ENCODE measurements at places on chromosomes 11 and 22. TPM values are rescaled to one million over a fixed set of nuclear protein-coding genes. Genes with fewer than 3 reads are reported as not detected.

SLCO2B1 gene
- not detected for total RNA-seq

HEPN1 gene
- total RNA-seq: not detected

GRCh38 chr11:78397398-78397797, 20.2 kb downstream of the GAB2 start:
- DNase-seq: no peak

OR51I1 gene
- total RNA-seq: not detected

ANO9 gene
- not detected for total RNA-seq

DNA sequence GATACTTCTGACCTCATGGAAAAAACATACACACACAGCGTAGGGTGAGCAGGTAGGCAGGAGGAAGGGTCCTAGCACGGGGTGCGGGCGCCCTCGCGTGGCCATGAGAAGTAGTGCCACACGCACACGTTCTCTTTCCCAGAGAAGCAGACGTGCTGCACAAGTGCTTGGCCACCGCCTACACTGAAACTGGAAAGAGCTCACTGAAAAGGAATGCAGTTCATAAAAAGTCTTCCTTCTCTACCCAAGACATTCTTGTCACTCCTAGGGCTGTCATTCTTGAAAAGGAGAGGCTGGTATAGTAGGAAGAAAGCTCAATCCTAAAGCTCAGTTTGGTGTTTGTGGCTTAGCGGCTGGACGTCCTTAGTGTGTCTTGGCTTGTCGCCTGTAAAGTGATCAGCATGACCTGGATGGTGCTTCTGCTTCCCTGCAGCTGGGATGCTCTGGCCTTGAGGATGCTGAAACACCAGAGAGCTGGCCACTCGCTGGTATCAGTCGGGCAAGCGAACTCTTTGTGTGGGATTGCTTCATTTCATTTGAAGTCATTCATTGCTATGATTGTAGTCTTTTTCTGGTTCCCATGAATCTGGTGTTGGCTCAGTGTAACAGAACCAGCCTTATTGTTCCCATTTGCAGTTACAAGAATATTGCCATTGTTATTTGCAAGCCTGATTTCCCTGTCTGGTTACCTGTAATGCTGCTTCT, 303.8 kb downstream of the NTM start:
- peak; percentile 86 for DNase-seq

DNA sequence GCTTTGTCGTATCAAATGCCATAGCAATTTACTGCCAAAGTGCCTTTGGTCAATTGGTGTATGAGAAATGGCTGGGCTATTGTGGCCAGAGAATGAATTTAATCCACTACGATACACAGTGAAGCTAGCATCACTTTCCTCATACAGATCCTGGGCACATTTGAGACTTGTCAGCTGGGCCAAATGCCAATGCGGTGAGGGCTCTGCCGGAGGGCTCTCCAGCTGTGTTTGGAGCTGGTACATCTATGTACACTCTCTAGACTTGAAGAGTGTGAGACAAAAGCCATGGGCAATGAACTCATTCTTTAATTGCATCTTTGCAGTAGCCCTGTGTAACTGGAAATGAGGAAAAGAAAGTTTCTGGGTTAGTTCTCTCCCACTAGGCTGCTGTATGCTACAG, 1052.9 kb downstream of the NTM start:
- no peak for DNase-seq

C22orf31 gene
- total RNA-seq: not detected

EMID1 gene
- 0.54 TPM for total RNA-seq

DNA sequence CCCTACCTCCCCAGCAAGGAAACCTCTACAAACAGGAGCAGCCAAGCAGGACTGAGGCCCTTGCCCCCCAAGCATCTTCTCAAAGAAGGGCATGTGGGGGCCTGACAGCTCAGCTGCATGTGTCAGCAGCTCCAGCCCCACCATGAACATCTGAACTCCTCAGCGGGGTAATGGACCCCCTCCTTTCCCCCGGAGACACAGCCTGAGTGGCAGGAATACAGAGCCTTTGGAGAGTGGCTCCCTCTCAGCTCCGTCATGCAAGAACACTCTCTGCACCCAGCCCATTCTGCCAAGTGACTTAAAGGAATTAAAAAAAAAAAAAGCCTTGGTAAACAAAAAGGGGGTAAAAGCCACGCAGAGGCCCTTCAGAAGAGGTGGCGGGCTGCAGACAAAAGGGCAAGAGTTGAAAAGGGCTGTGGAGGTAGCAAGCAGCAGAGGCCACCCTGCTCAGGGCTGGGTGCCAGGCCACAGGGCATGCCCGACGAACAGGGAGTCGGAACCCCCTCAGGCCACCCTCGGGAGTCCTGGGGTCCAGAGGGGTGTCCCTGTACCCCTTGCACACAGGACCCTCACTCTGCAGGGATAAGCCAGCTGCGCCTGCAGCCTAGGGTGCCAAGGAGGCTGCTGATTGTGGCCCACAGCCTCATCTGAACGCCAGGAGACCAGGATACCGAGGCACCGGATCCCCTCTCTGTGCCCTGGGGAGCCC, 62.5 kb downstream of the MACROD1 start:
- no peak for DNase-seq

- peak; percentile 82 for DNase-seq
These were observed 19.7 kb upstream of the MUC5AC start for GRCh38 chr11:1138097-1138496.

PRR33 gene
- not detected for total RNA-seq

DNA sequence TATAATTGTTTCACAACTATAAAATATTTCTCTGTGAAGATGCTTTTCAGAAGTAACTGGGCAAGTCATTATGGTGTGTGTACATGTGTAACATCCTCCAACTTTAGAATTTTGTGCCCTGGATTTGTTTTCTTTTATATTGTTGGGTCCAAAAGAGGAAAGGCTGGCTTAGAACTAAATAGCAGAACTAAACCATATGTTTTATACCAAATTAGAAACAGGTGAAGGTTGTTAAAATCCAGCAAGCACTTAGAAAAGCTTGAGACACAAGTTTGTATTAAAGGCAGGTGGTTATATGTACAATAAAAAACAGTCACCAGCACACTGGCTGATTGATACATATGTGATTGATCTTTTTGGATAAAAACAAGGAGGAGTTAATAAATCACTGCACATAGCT, 158.5 kb downstream of the WNT11 start:
- DNase-seq: no peak

FGF19 gene
- total RNA-seq: not detected

DNA sequence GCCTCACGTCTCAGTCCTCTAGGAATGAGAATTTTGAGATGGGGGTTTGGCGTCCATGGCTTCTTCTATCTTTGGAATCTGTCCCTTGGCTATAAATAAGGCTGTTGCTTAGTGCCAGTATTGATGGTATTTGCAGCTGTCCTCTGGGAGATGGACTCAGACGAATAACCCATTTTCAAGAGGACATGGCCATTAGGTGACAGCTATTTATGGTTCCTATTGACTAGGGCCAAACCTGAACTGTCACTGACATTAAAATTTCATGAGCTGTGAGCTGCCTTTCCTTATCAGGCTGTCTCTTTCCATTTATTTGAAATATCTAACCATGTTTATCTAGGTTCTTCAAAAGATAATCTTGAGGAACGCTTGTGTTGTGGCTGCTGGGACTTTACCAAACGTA, 92.7 kb downstream of the NAV2 start:
- no peak for DNase-seq

DNA sequence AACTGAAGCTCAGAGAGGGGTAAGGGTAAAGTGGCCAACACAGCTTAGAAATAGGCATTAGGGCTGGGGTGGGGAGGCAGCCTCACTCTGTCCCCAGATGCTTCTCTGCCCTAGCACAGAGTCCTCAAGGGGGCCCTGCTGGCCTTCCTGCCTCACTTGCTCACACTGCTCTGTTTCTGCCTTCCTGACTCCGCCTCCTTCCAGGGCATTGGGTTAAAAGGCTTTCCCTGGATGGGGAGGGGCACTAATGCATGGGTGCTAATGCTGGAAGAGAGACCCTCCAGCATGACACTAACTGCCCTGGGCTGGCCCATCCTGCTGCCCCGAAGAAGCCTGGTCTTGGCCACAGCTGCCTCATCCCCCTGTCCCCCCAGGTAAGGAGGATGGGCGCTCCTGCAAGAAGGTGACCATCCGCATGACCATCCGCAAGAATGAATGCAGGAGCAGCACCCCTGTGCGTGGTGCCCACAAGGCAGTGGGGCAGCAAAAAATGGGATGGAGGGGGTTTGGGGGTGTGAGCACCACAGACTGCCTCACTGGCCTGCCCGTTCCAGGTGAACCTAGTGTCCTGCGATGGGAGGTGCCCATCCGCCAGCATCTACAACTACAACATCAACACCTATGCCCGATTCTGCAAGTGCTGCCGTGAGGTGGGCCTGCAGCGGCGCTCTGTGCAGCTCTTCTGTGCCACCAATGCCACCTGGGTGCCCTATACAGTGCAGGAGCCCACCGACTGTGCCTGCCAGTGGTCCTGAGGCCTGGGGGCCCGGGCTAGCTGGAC, 74.0 kb upstream of the MYOD1 start:
- DNase-seq: no peak

GRCh38 chr11:65051398-65051858, 6.9 kb downstream of the NAALADL1 start:
- no peak for DNase-seq

DNA sequence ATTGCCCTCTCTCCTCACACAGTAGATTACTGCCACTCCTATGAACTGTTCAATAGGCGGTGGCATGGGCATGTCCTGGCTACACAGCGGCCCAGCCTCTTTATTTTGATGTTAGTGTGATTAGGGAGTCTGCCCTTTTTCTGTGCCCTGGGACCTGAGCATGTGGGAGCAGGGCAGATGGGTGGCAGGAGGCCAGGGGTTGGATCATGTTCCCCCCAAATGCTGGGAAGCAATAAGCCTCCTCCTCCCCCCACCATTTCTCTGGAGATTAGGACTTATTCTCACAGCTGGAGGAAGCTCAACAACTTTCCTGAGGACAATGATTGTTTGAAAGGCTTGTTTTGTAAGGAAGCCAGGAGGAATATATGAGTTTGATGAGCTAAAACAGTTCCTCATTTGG, 848 bp downstream of the HEPN1 start:
- no peak for DNase-seq

GRCh38 chr11:59106363-59107336, at the start of gene FAM111B:
FAM111B (plus strand) TSS chr11:59107237; CDS start chr11:59109626, 2,389 bp downstream.
- peak; percentile 91 for DNase-seq

GRCh38 chr11:862081-862661, 19.5 kb downstream of the TSPAN4 start:
- no peak for DNase-seq

DNA sequence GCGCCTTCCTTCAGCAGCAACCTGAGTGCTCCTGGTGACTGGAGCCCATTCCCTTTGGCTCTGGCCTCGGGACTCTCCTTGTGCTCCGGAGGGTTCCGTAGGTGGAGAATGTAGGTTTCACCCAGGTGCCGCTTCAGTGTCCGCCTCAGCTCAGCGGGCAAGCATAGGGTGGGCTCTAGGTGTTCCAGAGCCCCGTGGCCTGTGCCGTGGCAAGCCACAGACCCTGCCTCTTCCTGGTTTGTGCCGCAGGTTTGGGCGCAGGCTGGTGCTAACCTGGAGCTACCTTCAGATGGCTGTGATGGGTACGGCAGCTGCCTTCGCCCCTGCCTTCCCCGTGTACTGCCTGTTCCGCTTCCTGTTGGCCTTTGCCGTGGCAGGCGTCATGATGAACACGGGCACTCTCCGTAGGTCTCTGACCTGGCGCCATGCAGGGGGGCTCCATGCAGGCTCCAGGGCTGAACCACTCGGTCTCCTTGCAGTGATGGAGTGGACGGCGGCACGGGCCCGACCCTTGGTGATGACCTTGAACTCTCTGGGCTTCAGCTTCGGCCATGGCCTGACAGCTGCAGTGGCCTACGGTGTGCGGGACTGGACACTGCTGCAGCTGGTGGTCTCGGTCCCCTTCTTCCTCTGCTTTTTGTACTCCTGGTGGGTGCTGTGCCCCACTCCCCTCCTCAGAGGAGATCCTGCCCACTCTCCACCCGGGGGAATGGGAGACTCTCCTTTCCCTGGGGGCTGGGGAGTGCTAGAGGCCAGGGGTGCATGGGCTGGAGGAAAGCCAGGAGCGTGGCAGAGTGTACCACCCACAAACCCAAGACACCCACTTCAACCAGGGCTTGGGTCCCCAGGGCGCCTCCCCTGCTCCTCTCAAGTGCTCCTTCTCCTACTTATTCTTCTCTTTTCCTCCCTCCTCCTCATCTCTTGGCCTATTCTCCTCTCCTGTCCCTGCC, 2.4 kb downstream of the SLC22A12 start:
- no peak for DNase-seq

APOA1 gene
- total RNA-seq: 0.56 TPM

- no peak for DNase-seq
These were observed 24.2 kb downstream of the CCT8L2 start for GRCh38 chr22:16568425-16568758.

TMEM45B gene
- total RNA-seq: not detected

- DNase-seq: peak; percentile 51
These were observed 14.7 kb downstream of the MGAT3 start for GRCh38 chr22:39471381-39472141.

DNA sequence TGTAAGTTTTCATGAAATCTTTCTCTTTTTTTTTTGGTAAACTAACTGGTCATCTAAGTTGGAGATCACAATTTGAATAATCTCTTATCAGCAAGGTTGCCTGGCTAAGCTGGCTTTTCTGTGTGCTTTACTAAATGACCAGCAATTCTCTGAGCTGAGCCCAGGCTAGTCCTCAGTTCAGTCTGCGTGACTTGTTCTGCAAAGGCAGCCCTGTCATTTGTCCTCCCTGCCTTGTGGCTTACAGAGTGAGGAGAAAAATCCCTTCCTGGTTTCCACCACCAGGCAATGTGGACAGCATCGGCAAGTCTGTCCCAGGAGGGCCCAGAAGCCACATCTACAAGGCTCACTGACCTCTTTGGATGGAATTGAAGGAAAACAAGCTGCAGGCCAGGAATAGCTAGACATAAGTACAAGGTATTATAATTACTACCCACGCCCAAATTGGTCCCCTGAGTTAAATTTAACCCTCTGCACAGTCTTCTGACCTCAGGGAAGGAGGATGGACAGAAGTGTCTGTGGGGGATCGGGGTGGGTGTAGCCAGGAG, 108.6 kb downstream of the SCN3B start:
- DNase-seq: no peak
